ENCODE measurements at places on chromosomes 5 and 9.

- no peak for DNase-seq
Measured at GRCh38 chr9:132937463-132937901, 6.9 kb downstream of the TSC1 start.

GRCh38 chr9:117444501-117444900 is 29.6 kb upstream of the ASTN2 start:
- no peak for DNase-seq

DNA sequence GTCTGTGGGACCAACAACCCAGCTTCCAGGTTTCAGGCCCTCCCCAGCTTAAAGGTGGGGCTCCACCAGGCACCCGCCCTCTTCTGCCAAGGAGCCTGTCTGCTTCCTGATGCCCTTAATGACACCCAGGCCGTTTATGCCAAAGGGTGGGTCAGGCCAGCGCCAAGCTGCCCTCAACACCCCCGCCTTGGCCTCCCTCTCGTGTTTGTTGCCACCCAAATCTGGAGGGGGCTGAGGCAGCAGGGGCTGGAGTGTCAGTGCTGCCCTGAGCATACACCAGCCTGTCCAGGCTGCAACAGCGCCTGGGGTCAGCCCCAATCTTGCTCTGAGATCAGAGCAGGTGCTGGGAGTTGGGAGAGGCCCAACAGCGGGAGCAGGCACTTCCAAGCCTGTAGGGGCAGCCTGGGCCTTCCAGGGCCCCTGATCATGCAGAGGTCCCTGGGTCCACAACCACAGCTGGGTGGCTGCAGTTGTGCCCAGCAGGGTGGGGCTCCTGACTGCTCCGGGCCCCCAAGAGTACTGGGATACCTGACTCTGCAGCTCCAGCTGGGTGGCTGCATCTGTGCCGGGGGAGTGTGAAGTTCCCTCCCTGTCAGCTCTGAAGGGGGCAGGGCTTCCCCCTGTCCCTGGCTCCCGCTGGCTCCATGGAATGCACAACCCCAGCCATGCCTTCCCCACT is 34.5 kb upstream of the TYRP1 start:
- DNase-seq, result no peak

DNA sequence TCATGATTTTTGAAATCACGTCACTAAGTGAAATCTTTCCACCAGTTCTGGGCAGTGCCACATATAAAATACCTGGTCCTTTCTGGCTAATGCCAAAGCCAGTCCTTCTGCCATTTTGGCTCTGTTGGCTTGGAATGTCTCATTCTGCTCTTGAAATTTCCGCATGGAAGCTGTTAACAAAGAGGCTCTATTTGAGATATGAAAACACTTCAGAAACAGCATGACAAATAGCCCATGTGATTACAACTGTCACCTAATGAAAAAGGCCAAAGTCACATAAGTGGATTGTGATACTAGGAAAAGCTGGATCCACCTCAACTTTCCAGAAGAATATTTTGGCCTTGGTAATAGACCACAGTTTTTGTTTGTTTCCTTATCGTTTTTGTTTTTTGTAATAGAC is 12.8 kb downstream of the GOLGA1 start:
- no peak for DNase-seq

- DNase-seq, result no peak
Measured at GRCh38 chr5:139043157-139043905, 154.8 kb downstream of the SIL1 start.

- DNase-seq, result no peak
Measured at GRCh38 chr9:108021096-108021710, 531.6 kb upstream of the KLF4 start.

- peak; percentile 56 for DNase-seq
Measured at GRCh38 chr9:128215491-128216409, 12.6 kb downstream of the DNM1 start.

DNA sequence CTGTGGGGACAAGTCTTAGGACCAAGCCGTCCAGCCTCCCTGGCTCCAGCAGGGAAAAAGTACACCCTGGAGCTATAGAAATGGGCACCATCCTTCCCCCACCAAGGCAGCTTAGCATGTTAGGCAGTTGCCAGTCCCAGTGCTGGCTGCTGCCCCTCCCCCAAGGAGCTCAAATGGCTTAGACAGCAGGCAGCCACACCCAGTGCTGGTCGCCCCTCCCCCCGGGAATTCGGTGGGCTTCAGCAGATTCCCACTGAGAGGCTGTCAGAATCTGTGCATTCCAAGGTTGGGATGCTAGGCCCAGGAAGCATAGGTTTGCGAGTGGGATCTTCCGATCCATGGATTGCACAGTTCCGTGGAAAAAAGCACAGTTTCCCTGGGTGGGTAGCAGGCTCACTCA is 105.2 kb upstream of the ITGA1 start:
- no peak for DNase-seq

DNA sequence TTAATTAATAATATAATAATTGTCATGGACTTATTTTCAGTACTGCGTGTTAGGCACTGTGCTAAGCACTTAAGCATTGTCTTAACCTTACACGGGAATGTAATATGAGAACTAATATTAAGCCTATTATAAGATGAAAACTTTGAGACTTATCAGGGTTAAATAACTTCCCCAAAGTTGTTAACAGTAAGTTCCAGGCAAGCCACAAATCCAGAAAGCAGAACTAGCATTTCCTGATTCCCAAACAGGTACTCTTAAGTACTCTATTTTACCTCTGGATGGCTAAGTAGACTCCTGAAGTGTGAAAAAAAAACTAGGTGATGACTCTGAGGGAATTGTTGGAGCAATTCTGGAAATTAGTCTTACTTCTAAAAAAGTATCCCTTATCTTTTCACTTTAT is 23.8 kb downstream of the GABRG2 start:
- no peak for DNase-seq

DNA sequence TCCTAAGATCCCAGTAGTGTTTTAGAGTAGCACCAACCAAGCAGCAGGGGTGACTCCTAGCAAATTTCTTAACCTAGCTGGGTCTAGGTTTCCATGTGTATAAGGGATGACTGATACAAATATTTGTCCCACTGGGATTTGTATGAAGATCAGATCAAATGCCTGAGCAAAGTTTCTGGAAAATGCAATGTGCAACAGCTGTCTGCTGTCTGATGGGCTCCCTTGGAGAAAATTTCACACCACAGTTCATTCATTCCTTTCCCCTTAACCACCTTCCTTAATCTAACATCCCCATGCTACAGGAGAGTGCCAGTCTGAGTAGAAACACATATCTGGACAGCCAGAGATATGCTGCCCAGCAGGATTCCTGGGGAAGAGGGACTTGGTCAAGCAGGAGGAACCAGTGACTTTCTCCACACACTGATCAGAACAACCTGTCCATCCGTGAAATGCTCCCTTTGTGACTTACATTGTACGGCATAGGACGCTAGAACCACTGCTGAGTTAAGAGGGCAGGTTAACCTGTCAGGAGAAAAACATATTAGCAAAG is 53.3 kb downstream of the PTPN3 start:
- no peak for DNase-seq

DNA sequence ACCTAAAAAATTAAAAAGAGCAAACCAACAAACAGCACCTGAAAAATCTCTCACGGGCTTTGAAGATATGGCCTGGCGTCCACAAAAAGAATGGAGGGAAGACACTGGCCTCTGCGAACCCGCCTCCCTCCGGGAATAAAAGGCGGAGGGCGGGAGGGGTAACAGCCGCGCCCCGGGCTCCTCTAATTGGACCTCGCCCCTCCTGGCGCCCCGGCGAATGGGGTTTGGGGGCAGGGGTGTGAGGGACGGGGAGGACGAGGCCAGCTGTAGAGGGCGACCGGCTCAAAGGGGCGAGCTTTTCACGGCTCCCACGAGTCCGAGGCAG is 753 bp downstream of the FANCC start:
- no peak for DNase-seq

DNA sequence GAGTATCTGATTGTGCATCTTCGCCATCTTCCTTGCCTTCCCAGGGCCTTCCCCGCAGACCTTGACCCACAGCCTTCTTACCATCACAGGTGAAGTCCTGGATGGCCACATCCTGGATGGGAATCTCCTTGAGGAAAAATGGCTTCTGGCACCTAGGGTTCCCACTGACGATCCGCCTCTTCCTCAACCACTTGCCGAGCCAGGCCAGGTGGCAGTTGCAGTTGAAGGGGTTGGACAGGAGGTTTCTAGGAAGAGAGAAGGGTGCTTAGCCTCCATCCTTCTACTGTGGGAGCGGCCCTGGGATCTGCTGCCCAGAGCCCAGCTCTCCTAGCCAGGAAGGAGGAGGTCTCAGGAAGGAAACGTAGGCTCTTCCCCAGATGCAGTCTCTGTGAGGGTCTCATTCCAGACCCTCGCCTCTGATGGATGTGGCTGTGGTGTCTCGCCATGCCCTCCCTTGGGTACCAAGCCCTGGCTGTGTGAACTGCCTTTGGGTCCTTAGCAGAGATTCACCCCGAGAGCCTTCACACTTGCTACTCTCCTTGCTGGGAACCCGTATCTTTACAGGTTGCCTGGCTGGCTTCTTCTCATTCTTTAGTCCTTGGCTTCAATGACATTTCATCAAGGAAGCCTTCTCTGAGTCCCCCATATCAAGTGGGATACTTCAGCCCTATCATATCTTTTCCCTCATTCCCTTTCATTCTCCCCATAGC is 170.4 kb upstream of the PANK3 start:
- no peak for DNase-seq

- peak; percentile 88 for DNase-seq
Measured at GRCh38 chr9:124190761-124191160, 67.0 kb upstream of the NEK6 start.

DNA sequence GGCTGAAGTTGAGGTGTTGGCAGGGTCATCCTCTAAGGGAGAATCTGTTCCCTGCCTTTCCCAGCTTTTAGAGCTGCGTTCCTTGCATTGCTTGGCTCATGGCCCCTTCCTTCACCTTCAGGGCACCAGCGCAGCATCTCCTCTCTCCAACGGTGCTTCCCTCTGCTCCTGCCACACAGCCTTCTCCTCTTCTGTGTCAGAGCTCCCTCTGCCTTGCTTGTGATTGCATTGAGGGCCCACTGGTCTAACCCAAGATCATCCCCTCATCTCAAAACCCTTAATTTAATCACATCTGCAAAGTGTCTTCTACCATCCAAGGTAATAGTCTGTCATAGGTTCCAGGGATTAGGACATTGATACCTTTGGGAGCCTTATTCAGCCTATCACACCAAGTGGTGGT is 205.7 kb upstream of the TBCA start:
- DNase-seq, result no peak

DNA sequence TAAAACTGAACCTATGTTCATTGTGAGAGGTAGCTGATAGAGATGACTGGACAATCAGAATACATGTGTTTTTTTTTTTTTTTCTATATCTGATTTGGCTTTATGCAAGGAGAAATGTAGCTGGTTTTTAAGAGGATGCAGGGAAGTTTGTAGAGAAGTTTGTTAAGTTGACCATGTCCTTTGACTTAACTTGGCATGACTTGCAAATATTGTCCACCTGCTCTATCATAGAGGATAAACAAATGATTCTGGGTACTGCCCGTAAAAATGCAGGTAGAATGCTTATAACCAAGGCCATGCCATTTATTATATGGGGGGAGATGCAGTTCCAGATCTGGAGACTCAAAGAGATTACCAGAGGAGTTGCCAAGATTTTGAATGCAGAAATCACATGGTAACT is 13.7 kb upstream of the NNT start:
- no peak for DNase-seq

DNA sequence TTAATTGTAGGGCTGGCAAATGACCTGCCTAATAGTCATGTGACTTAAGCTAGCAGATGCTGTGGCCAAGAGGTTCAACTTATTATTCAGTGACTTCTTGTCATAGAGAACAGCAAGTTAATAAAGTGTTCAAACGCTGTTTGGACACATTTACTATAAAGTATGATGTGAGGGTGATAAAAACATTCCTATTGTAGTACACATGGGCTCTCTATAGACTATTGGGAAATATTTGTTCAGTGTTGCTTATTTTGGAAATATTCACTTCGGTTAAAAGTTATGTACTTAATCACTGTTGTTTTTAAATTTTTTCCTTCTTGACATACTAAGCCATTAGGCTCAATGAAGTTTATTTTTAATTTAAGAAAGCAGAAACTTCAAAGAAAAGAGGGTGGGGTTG is 345.0 kb downstream of the NNT start:
- no peak for DNase-seq

DNA sequence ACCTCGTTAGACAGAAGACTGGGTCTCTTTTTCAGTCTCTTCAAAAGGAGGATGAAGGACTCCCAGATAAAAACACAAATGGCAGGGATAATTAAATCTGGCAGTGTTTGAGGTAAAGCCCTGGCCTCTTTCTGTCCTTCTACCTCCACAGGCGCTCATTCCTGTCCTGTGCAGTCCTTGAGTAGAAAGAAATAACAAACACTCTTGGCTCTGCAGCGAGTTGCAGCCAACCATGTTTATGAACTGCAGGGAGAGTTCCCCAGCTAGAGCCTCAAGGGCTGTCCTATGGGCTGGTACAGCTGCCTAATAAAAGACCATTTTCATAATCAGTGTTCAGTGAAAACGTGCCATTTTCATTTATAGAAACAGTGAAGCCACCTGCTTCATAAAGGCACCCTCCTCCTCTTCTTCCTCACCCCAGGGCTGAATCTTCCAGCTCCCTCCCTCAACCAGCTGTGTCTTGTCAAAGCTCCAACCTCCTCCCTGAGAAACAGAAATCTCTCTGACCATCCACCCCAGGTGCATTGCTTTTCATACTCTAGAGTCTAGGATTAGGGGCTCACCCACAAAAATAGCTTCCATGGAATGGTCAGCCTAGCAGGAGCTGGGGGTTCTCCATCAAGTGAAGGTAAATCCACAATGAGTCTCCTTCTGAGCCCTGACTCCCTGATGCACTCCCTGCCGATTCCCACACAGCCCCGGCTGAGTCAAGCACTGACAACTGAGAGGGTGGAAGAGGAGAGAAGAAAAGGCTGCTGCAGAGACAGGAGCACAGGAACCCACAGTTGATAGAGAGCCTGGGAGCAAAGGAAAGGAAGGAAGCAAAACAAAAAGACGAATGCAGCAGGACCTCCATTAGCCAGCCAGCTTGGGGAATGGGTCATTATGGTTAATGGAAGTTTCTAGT is 150.7 kb downstream of the CMYA5 start:
- DNase-seq, result no peak

GRCh38 chr9:19473605-19474004 is 64.8 kb downstream of the ACER2 start:
- DNase-seq, result no peak

DNA sequence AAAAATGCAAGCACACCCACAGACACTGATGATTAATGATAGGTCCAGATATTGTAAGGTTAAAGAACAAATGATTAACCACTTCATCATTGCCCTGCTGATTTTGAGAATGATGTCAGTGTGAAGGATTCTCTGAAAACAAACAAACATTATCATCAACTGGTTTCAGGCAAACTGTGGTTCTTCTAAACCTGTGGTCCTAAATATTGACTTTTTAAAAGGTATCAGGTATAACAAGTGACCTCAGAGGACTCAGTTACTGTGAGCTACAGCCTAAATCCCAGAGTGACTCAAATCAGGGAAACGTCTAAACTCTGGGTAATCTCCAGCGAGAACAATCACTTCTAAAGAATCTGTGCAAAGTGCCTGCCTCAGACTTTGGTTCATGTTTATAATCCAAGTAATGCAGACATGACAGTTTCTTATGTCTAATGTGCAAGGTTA is 172.3 kb upstream of the CDH6 start:
- no peak for DNase-seq
